Inflammatory macrophage (primary cell): ENCODE measurements at places on chromosomes 16 and 17.

GRCh38 chr17:48427598-48427997 lies 2.4 kb downstream of the SKAP1 start:
- peak; percentile 77 for DNase-seq

- DNase-seq = no peak
These were observed 31.5 kb downstream of the FA2H start for GRCh38 chr16:74743045-74743667.

- DNase-seq = peak; percentile 89
These were observed 23.4 kb upstream of the PHKG2 start for GRCh38 chr16:30724641-30725417.

DNA sequence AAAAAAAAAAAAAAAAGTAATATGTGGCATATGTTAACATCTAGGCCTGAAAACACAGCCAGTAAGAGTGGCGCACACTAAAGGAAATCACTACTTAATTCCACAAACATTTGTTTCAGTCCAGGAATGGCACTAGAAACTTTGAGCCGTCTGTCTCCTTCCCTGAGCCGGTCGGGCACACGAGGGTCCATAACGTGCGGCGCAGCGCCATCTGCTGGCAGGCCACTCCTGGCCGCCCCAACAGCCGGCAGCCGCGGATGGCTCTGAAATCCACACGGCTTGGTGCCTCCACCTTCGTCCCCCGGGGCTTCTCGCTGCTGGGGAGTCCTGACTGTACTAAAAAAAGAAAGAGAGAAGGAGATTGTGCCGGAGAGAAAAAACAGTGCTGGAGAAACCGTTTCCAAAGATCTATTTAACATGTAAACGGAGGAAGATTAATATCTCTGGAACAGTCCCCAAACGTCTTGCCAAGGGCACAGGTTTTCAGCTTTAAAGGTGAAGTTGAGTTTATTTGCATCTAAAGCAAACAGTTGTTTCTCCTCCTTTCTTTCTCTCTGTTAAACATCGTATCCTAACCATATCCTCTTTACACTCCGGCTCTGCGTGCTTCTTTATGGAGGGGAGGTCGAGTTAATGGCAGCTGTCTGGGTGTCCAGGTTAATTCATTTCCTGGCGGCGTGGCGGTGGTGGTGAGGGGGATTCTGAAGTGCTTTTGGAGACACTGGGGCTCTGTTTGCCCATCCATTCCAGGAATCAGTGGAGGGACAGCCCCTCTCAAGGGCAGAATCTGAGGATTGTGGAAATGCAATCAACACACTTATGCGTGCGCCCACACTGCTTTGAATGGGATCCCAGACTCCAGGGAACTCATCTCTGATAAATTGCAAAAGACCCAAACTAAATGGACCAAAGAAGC lies 611.3 kb upstream of the SALL1 start:
- DNase-seq = peak; percentile 19

GRCh38 chr17:31321966-31322365 lies 544 bp upstream of the EVI2A start:
- no peak for DNase-seq

GRCh38 chr16:62254372-62254771 lies 218.1 kb upstream of the CDH8 start:
- DNase-seq = no peak

DNA sequence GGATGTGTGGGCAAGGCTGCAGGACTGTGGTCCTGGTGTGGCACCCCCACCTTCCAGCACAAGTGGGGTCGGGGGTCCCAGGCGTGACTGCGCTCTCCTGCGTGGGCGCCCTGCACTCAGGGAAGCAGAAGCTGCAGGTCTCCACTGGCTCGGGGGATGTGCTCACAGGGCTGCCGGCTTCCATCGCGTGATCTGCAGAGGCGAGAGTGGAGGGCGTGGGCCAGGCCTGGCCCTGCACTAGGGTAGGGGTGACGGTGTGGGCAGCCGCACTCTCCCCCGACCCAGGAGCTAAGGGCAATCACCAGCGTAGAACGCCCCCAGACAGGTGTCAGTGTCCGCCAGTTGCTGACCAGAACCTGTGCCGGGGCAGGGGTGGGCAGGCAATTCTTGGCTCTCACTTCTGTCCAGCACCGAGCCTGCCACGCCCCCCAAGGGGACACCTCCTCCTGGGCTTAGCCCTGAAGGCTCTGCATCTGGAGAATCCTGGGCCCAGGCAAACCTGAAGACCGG lies 32.3 kb downstream of the TNFRSF13B start:
- no peak for DNase-seq

DNA sequence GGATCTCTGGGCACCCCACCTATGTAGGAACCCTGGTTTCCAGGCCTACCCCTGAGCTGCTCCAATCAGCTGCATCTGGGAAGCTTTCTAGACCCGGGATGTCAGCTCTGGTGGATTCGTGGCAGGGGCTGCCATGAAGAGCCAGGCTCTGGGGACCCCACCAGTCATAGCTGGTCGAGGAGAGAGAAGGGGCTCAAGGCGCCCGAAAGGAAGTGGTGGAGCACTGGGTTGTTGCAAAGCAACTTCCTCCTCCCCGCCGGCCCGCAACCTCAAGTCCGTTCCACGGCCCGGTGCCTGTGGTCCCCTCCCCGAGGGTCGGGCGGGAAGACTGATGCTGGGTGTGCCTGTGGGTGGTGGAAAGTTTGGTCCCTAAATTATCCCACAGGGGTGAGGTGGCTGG lies 10.2 kb downstream of the TBKBP1 start:
- peak; percentile 32 for DNase-seq

- no peak for DNase-seq
These were observed 84.5 kb upstream of the CORO6 start for GRCh38 chr17:29707212-29707571.

DNA sequence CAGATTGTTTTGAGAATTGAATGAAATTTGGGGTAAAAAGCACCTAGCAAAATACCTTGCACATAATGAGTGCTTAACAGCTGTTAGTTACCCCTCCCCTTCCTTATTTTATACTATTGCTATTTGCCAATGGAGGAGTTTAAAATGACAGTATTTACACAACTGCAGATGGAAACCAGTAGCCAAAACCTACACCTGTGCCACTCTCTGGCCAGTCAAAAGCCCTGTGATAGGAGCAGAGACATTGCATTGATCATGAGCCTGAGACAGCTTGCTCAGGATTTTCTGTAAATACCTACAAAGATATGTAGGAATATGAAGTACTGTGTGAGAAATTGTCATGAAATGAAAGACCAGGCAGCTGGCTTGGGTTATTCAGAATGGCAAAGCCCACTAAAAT lies 115.3 kb upstream of the HLF start:
- no peak for DNase-seq

GRCh38 chr17:980406-981291 lies 1.1 kb upstream of the NXN start:
- peak; percentile 80 for DNase-seq

DNA sequence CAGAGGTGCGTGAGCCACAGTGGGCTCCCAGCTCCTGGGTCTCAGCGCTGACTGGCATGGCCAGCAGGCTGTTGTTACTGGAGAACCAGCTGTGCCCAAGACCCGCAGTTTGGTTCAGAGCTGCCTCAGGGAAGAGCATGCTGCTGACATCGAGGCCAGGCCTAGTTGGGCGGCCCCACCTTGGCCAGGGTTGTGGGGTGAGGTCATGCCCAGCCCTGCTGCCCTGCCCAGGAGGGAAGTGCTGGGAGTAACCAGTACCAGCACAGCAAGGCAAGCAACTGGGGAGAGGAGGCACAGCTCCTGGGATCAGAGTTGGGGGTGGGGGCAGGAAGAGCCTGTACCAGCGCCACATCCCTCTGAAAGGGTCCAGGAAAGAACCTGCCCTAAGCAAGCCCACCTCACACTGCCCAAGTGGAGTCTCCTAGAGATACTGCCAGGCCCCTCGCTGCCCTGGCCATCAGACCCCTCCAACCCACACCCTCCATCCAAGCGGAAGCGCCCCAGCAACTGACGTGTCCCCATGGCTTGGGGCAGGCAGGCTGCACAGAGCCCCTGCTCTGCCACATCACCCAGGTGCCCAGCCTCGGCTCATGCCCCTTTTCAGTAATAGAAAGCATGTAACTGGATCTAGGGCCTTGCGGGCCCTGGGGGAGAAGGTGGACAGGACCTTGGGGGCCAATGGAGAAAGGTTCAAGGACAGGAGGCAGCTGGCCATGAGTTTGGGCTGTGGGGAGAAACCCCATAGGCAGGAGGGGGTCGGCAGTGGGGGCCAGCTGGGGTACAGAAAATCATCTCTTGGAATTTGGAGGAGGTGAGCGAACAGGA lies 990 bp downstream of the DOK4 start:
- no peak for DNase-seq
